ENCODE measurements at places on chromosomes 13 and 19. TPM values are rescaled to one million over a fixed set of nuclear protein-coding genes. Genes with fewer than 3 reads are reported as not detected.
A peak's percentile ranks its signal among the peaks of the same experiment; 100 is the strongest.

DNA sequence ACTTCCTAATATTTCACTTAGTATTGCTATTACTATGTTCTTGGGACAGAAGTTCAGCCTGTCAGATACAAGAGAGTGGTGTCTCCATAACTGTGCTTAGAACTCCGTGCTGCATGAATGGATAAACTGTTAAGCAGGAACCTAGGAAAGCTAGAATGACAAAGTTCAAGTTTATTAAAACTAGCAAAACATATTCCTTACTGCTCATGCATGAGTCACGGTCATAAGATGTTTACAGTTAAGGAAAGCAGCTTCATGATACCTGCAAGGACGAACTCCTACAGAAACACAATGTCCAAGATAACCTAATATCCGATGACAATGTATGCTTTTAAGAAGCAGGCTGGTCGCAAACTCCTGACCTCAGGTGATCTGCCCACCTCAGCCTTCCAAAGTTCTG is 6.0 kb upstream of the ZNF765 start:
- H3K4me1 ChIP-seq = no peaks in the 10 kb centered on the region
- DNase-seq = peak; percentile 30
- H3K36me3 ChIP-seq = no peaks in the 10 kb centered on the region
- no peak overlapping the region for H3K4me3 ChIP-seq

FPR2 gene
- polyA plus RNA-seq = 1.8 TPM

NRTN gene
- not detected for polyA plus RNA-seq

GRCh38 chr19:4976401-4977298 is 7.7 kb downstream of the KDM4B start:
- H3K4me1 ChIP-seq = peaks cover 8% of the 10 kb centered on the region
- H3K36me3 ChIP-seq = no peaks in the 10 kb centered on the region
- peak; percentile 12 for DNase-seq
- no peak overlapping the region for H3K4me3 ChIP-seq
- no peaks in the 10 kb centered on the region for H3K27me3 ChIP-seq

DNA sequence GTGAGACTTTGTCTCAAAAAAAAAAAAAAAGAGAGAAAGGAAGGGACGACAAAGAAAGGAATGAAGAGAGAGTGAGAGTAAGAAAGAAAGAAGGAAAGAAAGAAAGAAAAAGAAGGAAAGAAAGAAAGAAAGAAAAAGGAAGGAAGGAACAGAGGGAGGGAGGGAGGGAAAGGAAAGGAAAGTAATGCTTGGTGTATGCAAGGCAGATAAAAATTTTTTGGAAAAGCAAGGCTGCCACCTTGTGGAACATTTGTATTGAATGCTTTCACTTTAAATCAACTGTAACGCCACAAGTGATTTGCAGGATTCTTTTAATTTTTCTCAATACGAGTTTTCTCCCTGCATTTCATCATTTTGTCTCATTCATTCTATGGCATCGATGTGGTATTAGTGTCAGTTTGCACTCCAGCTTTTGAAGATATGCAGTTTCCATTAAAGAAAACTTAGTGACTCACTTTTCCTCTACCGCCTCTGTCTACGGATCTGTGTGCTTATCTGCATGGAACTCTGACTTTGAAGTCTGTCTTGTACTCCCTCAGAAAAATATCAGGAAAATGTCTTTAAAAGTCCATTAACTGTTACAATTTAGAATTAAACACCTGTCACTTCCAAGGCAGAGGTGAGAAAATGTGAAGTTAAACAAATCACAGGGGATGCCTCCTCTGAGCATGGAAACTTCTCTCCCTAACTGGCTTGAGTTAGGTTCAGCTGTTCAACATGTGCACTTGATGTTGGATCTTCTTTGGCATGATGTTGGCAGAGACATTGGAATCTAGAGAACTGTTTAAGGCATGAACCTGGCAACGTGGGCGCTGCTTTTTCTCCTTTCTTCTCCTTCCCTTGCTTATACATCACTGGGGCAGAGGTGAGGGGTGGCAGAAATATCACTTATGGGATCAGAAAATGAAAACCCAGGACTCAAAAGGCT is 20.0 kb upstream of the ZDHHC20 start:
- H3K27ac ChIP-seq = no peak overlapping the region
- H3K4me3 ChIP-seq = no peak overlapping the region
- no peaks in the 10 kb centered on the region for H3K4me1 ChIP-seq
- no peaks in the 10 kb centered on the region for H3K36me3 ChIP-seq
- peak; percentile 85 for DNase-seq

GRCh38 chr13:57036290-57036689 is 104.4 kb upstream of the PRR20A start:
- DNase-seq = no peak
- H3K4me1 ChIP-seq = no peaks in the 10 kb centered on the region
- no peak overlapping the region for H3K4me3 ChIP-seq
- H3K36me3 ChIP-seq = no peaks in the 10 kb centered on the region

POU4F1 gene
- polyA plus RNA-seq = 0.06 TPM

DNA sequence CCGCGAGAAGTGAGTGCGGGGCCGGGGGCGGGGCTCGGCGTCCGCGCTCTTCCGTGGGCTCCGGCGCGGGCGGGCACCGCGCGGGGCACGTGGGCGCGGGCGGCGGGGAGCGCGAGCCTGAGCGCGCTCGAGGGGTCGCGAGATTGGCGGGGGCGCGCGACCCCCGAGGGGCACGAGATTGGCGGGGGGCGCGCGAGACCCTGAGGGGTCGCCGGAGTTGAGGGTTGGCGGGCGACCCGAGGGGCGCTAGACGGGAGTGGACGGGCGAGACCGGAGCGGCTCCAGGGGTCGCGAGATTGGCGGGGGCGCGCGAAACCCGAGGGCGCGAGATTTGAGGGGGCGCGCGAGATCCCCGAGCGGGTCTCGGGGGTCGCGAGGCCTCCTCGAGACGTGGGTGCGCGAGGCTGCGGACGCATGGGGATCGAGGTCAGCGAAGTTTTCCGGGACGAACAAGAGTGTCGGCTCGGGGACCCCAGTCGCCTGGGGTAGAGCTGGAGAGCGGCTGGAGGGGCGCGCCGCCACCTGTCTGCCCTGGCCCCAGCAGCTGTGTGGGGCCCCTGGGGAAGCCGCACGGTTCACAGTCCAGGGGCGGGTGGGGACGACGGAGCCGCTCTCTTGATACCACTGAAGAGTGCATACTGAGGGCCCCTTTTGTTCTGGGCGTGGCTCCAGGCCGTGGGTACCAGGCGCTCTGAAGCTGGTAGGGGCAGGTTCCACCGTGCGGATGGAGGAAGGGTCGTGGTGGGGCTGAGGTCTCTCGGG is 682 bp downstream of the SSBP4 start:
- H3K4me3 ChIP-seq = peak overlapping the region; percentile 87
- H3K36me3 ChIP-seq = no peaks in the 10 kb centered on the region
- peak overlapping the region; percentile 96 for H3K27ac ChIP-seq
- peaks cover 2% of the 10 kb centered on the region for H3K4me1 ChIP-seq

NAPSA gene
- 1.8 TPM for polyA plus RNA-seq

DNA sequence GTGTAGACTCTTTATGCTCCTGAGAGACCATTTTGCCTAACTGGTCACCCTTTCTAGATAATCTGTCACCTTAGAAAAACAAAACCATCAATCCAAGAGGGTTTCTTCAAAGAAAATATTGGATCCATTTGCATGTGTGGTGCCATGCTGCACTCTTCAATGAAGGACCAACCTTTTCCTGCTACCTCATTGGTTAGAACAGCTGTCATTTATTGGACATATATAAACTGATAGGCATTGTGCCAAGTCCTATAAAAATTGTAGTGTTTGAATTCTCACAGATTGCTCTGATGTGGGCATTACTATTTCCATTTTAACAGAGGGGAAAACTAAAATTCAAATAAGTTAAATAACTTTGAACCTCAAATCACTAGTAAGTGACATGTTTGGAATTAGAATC is 333.2 kb downstream of the MYO16 start:
- no peaks in the 10 kb centered on the region for H3K36me3 ChIP-seq
- DNase-seq = peak; percentile 11
- no peak overlapping the region for H3K27ac ChIP-seq
- no peaks in the 10 kb centered on the region for H3K4me1 ChIP-seq
- H3K4me3 ChIP-seq = no peak overlapping the region

DNA sequence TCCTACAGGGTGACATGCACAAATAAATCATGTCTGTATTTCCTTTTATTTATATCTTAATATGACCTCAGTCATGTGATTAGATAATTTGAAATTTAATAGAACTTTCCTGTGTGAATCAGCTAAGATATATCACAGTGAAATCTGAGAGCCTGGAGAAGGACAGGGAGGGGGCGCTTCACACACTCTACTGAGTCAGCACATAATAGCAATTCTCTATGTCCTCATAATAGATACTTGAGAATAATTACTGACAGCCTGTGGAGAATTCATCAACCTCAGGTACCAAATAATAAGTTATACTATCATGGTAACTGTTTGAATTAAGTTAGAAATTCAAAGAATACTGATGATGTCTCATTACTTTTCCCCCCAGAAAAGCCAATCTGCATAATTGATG is 98.0 kb upstream of the SLC10A2 start:
- H3K36me3 ChIP-seq = no peaks in the 10 kb centered on the region
- no peak for DNase-seq
- H3K4me3 ChIP-seq = no peak overlapping the region
- no peaks in the 10 kb centered on the region for H3K27me3 ChIP-seq

KLF1 gene
- not detected for polyA plus RNA-seq

- peak; percentile 69 for DNase-seq
- no peaks in the 10 kb centered on the region for H3K27me3 ChIP-seq
- H3K36me3 ChIP-seq = no peaks in the 10 kb centered on the region
- H3K4me3 ChIP-seq = no peak overlapping the region
- H3K4me1 ChIP-seq = no peaks in the 10 kb centered on the region
Measured at GRCh38 chr13:72643311-72643989, 84.0 kb downstream of the MZT1 start.

- no peak for DNase-seq
- H3K27ac ChIP-seq = no peak overlapping the region
- no peak overlapping the region for H3K4me3 ChIP-seq
- H3K36me3 ChIP-seq = peaks cover 33% of the 10 kb centered on the region
Measured at GRCh38 chr13:114077933-114078325, 54.5 kb downstream of the RASA3 start.

KASH5 gene
- not detected for polyA plus RNA-seq

DNA sequence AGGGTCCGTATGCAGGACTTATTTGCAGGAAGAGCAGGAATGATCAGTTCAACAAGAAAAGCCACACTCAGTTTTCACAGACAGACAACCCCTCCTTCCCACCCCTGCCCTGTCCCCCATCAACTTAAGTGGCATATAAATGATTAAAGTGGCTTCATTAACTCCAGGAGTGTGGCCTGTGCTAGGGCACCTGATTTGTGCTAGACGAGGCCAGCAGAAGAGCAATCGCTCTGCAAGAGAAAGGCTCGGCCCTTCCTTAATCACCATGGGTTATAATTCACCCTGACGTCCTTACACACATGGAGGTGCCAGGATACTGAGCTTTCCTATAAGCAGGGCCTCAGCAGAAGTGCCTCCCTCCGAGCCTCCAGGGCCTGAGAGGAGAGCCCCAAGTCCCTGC is 14.6 kb downstream of the C19orf12 start:
- no peak overlapping the region for H3K27ac ChIP-seq
- H3K4me1 ChIP-seq = no peaks in the 10 kb centered on the region
- no peak for DNase-seq
- no peaks in the 10 kb centered on the region for H3K27me3 ChIP-seq
- peaks cover 3% of the 10 kb centered on the region for H3K36me3 ChIP-seq

- H3K4me1 ChIP-seq = no peaks in the 10 kb centered on the region
- H3K27me3 ChIP-seq = no peaks in the 10 kb centered on the region
- H3K27ac ChIP-seq = no peak overlapping the region
- H3K4me3 ChIP-seq = no peak overlapping the region
- DNase-seq = peak; percentile 79
Measured at GRCh38 chr19:44657211-44657921, 13.7 kb downstream of the PVR start.

GRCh38 chr19:30373593-30373992 is 1.4 kb downstream of the ZNF536 start:
- H3K36me3 ChIP-seq = no peaks in the 10 kb centered on the region
- no peak for DNase-seq
- H3K4me1 ChIP-seq = no peaks in the 10 kb centered on the region
- H3K4me3 ChIP-seq = no peak overlapping the region
- H3K27me3 ChIP-seq = peaks cover 5% of the 10 kb centered on the region

DNA sequence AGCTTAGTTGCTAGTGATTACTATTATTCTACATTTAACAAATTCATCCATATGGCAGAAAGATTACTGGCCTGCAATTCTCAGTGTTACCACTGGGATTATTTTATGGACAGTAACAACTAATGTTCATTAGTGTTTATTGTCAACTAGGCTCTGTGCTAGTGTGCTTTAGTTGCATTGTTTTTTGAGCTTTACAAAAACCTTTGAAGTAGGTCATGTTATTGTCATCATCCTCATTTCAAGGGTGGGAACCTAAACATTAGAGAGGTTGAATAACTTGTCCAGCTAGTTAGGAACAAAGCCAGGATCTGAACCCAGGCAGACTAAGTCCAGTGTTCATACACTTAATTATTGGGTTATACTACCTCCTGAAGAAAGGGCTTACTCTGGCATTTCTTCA is 27.8 kb upstream of the TDRD3 start:
- H3K4me1 ChIP-seq = no peaks in the 10 kb centered on the region
- no peaks in the 10 kb centered on the region for H3K27me3 ChIP-seq
- H3K4me3 ChIP-seq = no peak overlapping the region
- no peaks in the 10 kb centered on the region for H3K36me3 ChIP-seq

DNA sequence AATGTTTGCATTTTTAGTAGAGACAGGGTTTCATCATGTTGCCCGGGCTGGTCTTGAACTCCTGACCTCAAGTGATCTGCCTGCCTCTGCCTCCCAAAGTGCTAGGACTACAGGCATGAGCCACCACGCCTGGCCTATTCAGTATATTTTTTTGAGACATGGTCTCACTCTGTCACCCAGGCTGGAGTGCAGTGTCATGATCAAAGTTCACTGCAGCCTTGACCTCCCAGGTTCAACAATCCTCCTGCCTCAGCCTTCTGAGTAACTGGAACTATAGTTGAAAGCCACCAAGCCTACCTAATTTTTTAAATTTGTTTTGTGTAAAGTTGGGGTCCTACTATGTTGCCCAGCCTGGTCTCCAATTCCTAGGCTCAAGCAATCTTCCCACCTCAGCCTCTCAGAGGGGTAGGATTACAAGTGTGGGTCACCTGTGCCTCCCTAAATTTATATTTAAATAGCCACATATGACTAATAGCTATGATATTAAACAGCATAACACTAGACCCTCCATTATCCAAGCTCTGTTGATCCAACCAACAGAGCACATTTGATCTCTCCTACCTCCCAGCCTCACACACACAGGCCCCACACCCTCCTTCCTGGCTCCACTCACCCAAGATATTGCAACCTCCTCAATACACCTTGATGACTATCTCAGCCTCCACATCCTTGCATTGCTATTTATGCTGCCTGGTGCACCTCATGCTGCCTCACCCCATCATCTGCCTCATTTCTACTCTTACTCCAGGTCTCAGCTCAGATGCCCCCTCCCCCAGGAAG is 2.1 kb upstream of the CEACAM19 start:
- peak; percentile 28 for DNase-seq
- H3K36me3 ChIP-seq = peaks cover 45% of the 10 kb centered on the region
- no peaks in the 10 kb centered on the region for H3K4me1 ChIP-seq

DNA sequence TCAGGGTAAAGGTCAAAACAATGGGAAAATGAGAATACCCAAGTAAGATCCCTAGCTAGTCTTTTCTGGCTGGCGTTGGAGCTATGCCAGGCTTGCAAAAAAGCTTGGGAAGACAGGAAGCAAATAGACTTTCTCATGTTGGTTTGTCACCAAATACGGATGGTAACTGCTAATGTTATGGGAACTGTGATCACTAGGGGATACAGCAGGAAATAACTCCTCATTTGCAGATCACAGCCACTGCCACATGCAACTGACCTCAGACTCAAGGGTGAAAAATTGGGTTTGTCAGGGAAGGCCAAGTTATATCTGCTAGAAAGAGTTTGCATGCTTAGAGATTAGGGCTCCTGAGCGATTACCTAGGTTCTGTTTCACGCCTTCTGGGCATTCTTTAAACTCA is 162.9 kb downstream of the NHLRC3 start:
- no peaks in the 10 kb centered on the region for H3K4me1 ChIP-seq
- no peak for DNase-seq
- H3K36me3 ChIP-seq = no peaks in the 10 kb centered on the region
- no peak overlapping the region for H3K4me3 ChIP-seq

Data from small intestine (tissue), 16 donors.